ENCODE measurements at places on chromosomes 4 and X.
A peak's percentile ranks its signal among the peaks of the same experiment; 100 is the strongest.

DNA sequence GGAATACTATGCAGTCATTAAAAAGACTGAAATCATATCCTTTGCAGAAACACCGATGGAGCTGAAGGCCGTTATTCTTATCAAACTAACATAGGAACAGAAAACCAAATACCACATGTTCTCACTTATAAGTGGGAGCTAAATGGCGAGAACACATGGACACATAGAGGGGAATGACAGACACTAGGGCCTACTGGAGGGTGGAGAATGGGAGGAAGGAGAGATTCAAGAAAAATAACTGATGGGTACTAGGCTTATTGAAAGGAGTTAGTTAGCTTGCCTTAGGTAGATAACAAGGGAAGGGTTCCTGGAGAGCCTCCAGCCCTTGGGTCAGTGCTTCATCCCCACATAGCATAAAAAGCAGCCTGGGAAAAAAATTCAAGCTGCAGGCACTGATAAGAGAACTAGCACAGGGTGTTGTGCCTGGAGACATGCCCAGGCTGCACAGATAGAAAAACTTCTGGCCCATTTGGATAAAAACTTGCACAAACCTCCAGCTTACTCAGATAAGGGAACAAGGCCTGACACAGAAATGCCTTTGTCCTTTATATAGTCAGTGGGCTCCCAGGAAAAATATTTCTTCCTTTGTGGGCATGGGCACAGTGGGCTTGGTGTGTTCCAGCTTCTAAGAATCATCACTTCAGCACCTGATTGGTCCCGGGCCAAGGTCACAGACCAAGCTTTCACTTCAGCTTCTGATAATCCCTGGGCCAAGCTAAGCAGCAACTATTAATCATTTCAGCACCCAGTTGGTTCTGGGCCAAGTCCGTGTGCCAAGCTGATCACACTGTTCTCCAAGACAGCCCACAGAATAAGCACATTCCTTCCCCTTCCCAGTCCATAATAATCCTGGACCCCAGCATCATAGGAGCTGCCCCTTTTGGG lies 23.1 kb upstream of the PWWP3B start:
- no peaks in the 10 kb centered on the region for H3K27me3 ChIP-seq
- no peak for DNase-seq
- no peaks in the 10 kb centered on the region for H3K4me1 ChIP-seq
- H3K4me3 ChIP-seq, result no peak overlapping the region
- H3K36me3 ChIP-seq, result no peaks in the 10 kb centered on the region

DNA sequence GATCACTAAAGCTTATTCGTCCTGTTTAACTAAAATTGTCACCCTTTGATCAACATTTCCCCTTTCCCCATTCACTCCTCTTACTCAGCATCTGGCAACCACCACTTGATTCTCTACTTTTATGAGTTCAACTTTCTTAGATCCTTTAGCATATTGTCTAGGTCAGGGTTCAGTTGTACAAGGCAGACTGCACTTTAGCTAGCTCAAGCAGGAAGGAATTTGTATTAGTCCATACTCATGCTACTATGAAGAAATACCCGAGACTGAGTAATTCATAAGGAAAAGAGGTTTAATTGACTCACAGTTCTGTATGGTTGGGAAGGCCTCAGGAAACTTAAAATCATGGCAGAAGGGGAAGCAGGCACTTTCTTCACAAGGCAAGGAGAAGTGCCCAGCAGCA lies 44.3 kb downstream of the TASL start:
- H3K27me3 ChIP-seq, result no peaks in the 10 kb centered on the region
- H3K4me3 ChIP-seq, result no peak overlapping the region
- no peak for DNase-seq
- no peak overlapping the region for H3K27ac ChIP-seq

- no peaks in the 10 kb centered on the region for H3K27me3 ChIP-seq
- no peak overlapping the region for H3K4me3 ChIP-seq
- peak; percentile 63 for DNase-seq
Observed at GRCh38 chr4:87108142-87108546, 112.3 kb downstream of the KLHL8 start.

DNA sequence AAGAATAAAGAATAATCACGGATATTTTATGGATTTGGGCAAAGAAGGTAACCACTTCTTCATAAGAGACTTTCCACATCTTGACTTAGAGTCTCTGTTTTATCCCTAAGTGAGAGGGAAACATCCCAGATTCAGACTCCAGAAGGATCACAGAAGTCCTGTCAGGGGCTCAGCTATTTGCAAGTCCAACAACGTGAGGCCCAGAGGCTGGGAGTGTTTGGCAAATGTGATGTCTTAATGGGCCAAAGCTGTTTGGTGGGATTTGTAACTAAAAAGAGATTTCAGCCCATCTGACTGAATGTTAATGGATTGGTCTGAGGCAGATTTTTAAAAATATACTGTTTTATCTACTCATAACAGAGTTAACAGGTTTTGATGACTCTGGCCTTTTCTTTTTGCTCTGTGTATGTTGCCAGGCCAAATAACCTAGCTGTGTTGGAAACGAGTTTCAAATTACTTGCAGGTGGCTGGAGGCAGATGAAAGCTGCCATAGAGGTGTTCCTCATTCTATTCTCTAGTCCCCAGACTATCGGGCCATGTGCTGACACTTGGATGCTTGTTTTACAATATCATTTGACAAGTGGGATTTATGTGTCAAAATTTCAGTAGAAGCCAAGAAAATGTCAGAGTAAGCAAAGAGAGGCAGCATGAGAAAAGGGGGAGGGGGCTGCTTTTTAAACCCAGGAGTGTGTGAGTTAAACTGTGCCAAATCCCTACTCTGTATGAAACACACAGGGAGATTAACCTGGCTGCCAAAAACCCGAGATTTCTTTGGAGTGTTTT lies 330.9 kb downstream of the DCHS2 start:
- no peak overlapping the region for H3K27ac ChIP-seq
- no peak for DNase-seq
- H3K36me3 ChIP-seq, result no peaks in the 10 kb centered on the region
- H3K4me1 ChIP-seq, result no peaks in the 10 kb centered on the region
- no peak overlapping the region for H3K4me3 ChIP-seq
- peaks cover 4% of the 10 kb centered on the region for H3K27me3 ChIP-seq

Measured in A673 (cell line).